Bronchus fibroblast of lung (primary cell): ENCODE measurements at places on chromosomes 7 and 10. TPM values are rescaled to one million over a fixed set of nuclear protein-coding genes. Genes with fewer than 3 reads are reported as not detected.

SPDYE11 gene
- not detected in 2 replicates for total RNA-seq

SFTPA1 gene
- total RNA-seq = not detected in 2 replicates

AQP1 gene
- 0.45 and 0.50 TPM in 2 replicates for total RNA-seq

AKAP9 gene
- total RNA-seq = 9.1 and 14.5 TPM in 2 replicates

UPK3BL1 gene
- total RNA-seq = 8.7 and 11.3 TPM in 2 replicates

FAM237B gene
- total RNA-seq = not detected in 2 replicates

OR2A5 gene
- total RNA-seq = not detected in 2 replicates

DPYSL4 gene
- 5.9 and 7.1 TPM in 2 replicates for total RNA-seq

GIMAP1 gene
- total RNA-seq = not detected in 2 replicates

PGAM2 gene
- total RNA-seq = 0.15 TPM in 1 of 2 replicates, not detected in the other

SPDYE3 gene
- not detected in 2 replicates for total RNA-seq
